ENCODE measurements at places on chromosomes 2 and 18. TPM values are rescaled to one million over a fixed set of nuclear protein-coding genes. Genes with fewer than 3 reads are reported as not detected.

- H3K27me3 ChIP-seq: no peaks in the 10 kb centered on the region
- H3K4me1 ChIP-seq: no peaks in the 10 kb centered on the region
- H3K4me3 ChIP-seq: no peak overlapping the region
- no peak for DNase-seq
- H3K36me3 ChIP-seq: no peaks in the 10 kb centered on the region
- H3K27ac ChIP-seq: no peak overlapping the region
Measured at GRCh38 chr18:1498216-1498615, 593.5 kb downstream of the ADCYAP1 start.

DNA sequence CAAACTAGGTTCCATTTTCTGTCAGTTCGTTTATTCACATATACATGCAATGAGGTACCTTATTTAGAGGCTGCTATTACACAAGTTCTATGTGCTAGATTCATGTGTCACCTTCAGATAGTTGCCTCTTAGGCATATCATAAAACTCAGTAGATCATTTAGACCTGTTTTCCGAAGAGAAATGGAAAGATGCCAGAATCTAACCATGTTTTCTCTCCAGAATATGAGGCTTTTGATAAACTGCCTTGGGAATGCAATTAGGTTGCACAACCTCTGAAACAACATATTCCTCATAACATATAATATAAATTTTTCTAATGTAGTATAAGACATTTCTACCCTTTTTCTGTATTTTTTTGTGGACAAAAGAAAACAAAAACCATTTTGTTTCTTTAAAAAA is 108.1 kb downstream of the PRPF40A start:
- H3K4me1 ChIP-seq: peaks cover 34% of the 10 kb centered on the region
- no peaks in the 10 kb centered on the region for H3K36me3 ChIP-seq
- no peak overlapping the region for H3K27ac ChIP-seq
- H3K27me3 ChIP-seq: no peaks in the 10 kb centered on the region
- no peak for DNase-seq
- H3K4me3 ChIP-seq: no peak overlapping the region

- no peaks in the 10 kb centered on the region for H3K4me1 ChIP-seq
- peak overlapping the region; percentile 64 for H3K4me3 ChIP-seq
- peak; percentile 84 for DNase-seq
- H3K27ac ChIP-seq: peak overlapping the region; percentile 37
- H3K27me3 ChIP-seq: no peaks in the 10 kb centered on the region
Measured at GRCh38 chr18:76610933-76611749, 116.1 kb upstream of the ZNF516 start.

CCT7 gene
- total RNA-seq: 316 TPM

Data from GM23248 (cell line).